Activated CD4-positive, alpha-beta T cell treated with anti-CD3 and anti-CD28 coated beads for 36 hours (primary cell): ENCODE measurements at places on chromosomes 7 and 10.

GRCh38 chr10:93565446-93565845 lies 1.0 kb upstream of the FFAR4 start:
- no peak for DNase-seq

- DNase-seq, result no peak
These were observed 10.7 kb upstream of the PRPS1L1 start for GRCh38 chr7:18038382-18038781.

- no peak for DNase-seq
These were observed 24.5 kb downstream of the IL15RA start for GRCh38 chr10:5952731-5953385.

- DNase-seq, result peak; percentile 6
These were observed 520 bp upstream of the WNT2 start for GRCh38 chr7:117323305-117323850.

DNA sequence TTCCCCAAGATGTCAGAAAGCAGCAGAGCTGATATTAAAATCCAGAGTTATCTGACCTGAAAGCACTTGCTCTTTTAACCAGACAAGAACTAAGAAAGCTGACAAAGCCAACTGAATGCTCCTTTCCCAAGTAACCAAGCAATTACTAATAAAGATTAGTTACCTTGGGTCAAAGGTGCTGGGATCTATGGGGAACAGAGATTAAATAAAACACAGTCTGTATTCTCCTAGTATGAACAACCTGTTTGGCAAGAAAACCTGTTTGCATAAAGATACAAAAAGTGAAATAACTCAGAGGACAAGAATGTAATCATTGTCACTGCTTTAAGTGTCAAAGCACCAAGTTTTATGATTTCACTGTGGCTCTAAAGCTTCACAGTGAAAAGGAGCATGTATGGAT lies 35.7 kb downstream of the ITPRID1 start:
- DNase-seq, result no peak

DNA sequence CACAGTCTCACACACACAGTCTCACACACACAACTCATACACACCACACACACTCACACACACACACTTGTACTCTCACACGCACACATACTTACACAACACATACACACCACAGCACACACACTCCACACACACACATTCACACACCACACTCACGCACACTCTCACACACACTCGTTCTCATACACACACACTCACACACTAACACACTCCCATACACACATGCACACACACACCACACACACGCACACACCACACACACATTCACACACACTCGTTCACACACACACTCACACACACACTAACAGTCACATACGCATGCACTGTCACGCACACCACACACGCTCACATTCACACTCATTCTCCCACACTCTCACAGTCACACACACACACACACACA lies 109.8 kb downstream of the PRLHR start:
- DNase-seq, result no peak

DNA sequence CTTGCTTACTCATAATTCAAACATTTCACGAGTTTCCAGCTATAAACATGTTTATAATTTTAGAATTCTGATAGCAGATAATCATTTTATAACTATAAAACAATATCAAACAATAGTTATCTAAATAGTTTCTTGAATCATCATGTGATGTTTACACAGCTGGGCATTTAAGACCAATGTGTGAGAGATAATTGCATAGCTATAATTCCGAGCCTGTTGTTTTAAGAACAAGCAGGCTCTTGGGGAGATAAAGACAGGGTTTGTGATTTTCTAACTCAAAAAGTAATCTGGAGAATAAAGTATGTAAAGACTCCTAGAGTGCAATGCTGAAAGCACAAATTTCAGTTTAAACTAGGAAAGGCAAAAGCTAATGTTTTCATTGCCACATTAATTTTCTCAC lies 331.2 kb downstream of the LRRTM3 start:
- DNase-seq, result no peak

DNA sequence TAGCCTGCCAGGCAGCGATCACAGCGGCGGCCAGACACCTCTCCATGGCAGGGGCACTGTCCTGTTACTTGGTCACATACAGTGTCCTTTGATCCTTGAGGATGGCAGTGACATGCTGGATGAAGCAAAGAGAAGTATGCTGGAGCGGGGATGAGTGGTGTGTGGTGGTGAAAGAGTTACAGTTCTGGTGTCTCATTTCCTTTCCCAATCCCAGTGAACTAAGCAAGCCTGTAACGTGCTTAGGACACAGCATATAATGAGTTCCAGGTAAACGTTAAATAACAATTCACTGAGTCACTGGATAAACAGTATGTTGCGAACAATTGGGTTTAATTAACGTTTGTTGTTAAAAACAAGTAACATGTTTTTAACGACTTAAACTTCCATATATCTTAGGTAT lies 63.5 kb upstream of the LAMB1 start:
- DNase-seq, result no peak

- no peak for DNase-seq
These were observed 50.2 kb downstream of the EEPD1 start for GRCh38 chr7:36203071-36203790.

DNA sequence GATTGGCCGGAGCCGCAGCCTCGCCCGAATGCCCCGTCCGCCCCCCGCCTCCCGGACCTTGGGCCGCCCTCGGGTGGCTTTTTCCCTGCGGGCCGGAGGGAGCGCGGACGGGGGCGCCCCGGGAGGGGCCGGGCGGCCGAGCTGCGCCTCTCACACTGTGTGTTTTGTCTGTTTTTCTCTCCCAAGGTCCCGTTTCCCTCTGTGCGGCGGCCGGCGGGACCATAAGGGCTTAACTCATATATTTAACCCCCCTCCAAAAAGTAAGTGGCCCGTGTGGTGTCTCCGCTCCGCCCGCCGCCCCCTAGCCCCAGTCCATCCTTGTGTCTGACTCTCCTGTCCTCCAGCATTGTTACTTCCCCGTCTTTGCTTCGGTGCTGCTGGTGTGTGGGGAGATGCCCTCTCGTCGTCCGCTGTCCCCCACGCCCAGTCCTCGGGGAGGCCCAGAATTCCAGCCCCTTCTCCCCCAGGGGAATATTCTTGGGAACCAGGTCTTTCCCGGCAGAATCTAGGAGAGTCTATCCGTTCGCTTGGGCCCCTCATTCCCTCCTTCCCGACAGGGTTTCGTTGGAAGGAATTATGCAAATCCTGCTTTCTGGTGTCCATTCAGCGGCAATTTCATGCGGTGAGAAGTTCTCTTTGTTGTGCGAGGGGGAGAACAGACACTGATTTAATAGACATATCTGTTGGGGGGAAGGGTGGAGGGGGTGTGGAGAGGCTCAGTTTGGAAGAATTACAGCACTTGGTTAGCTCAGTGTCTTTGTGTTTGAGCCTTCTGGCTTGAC lies 1.3 kb downstream of the LCOR start:
- DNase-seq, result peak; percentile 38

DNA sequence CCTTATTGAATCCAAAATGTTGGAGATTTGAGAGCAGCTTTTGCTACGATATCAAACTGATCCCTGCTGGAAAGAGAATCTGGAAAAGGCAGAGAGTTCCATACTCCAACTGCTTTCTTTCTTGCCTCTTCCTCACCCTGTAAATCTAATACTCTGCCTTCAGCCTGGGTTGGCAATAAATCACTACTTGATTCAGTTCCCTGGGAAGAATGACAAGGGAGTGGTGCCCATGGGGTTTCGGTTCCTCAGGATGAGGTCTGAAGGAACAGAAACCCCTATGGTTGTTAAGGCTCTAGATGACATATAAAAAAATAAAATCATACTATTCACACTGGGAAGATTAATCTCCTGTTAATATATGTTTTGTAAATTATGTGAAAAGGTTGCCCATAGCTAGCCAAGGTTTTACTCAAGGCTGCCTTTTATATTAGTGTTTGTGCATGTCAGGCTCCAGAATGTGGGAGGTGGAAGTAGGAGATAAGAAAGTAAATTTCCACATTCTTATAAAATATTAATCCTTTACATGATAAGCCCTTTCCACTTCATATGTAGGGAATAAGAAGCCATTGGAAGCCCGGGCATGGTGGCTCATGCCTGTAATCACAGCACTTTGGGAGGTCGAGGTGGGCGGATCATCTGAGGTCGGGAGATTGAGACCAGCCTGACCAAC lies 106.2 kb upstream of the CACNA2D1 start:
- no peak for DNase-seq

DNA sequence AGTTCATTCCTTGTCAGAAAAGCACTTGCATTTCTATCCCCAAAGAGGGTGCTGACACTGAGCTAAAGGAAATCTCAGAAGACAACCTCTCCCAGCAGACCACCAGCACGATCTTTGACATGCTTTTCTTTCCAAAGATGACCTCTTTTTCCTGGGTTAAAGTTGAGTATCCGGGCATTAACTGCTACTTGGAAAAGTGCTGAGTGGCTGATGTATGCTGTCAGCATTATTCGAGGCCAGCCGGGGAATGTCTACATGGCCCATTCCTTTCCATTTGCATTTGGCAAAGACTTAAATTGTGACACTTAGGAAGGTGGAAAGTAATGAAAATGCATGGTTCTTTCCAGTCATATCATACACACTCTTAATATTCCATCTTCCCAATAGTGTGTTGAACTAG lies 90.6 kb upstream of the SKAP2 start:
- no peak for DNase-seq

- DNase-seq, result no peak
These were observed 11.9 kb upstream of the SFR1 start for GRCh38 chr10:104109908-104110662.

GRCh38 chr10:84891631-84892030 lies 563.2 kb downstream of the CCSER2 start:
- no peak for DNase-seq

GRCh38 chr7:82471351-82472020 lies 27.9 kb upstream of the CACNA2D1 start:
- DNase-seq, result no peak

DNA sequence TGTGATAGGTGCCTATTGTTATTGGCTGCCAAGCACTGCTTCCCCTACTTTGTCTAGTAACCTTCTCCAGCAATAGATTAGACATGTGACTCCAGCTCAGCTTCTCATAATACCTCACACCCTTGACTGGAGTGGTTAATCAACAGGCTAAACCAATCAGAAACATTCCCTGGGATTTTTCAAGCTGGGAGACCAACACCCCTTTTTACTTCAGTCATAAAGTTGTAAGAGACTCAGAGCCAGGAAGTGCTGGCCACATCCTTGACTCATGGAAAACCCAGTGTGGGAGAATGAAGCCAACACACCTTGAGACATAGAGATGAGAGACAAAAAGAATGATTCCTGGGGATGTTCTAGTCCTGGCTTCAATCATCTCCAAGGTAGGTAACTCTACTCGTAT lies 62.6 kb upstream of the HECTD2 start:
- DNase-seq, result no peak

GRCh38 chr7:113086431-113086888 lies at the start of gene GPR85:
Gene GPR85 (minus strand): TSS chr7:113086827. CDS start chr7:113084721, 2,106 bp downstream.
- DNase-seq, result peak; percentile 55
